ENCODE measurements at places on chromosomes 7 and 10.

- DNase-seq, result no peak
Observed at GRCh38 chr10:129938460-129938859, 25.6 kb downstream of the EBF3 start.

GRCh38 chr10:114623661-114624294, 34.3 kb downstream of the ABLIM1 start:
- no peak for DNase-seq

DNA sequence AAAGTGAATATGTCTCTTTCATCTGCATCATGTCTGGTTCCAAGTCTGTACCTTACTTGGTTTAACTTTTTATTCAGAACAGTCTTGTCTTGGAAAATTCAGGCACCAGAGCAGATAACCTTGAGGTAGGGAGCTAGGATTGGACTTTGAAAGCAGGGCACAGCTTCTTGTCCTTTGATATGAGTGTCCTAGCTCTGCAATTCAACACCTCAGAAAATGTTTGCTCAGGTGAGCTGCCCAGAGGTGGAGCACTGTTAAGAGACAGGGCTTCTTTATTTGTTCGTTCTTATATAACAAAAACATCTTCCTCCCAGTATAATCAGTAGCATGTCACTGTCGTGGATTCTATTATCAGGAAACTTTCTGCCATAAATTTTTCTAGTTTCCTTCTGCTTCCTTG, 118.3 kb downstream of the LRRC4 start:
- DNase-seq, result no peak

GRCh38 chr7:29988424-29989256, 961 bp downstream of the SCRN1 start:
- peak; percentile 37 for DNase-seq

GRCh38 chr10:103818765-103819374, 36.5 kb downstream of the SH3PXD2A start:
- no peak for DNase-seq

DNA sequence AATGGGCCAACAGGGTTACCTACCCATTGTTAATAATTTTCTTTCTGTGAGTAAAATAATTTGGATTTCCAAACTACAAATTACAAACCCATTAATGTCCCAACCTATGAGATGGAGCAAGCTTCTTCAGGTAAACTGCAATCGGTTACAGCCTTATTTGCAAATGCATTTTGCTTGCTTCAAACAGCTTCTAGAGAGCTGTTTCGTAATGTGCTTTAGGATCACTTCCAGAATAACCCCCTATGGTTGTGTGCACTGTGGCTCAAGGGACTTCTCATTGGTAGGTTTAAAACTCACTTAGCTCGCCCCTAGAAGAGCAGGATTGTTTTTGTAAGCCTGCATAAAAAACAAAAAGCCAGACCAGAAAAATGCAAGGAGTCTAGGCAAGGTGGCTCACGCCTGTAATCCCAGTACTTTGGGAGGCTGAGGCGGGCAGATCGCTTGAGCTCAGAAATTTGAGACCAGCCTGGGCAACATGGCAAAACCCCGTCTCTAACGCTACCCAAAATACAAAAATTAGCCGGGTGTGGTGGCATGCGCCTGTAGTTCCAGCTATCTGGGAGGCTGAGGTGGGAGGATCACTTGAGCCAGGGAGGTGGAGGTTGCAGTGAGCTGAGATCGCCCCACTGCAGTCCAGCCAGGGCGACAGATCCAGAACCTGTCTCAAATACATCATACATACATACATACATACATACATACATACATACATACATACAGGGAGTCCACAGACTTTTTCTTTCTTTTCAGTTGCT, 3.3 kb upstream of the MAP3K8 start:
- DNase-seq, result no peak

DNA sequence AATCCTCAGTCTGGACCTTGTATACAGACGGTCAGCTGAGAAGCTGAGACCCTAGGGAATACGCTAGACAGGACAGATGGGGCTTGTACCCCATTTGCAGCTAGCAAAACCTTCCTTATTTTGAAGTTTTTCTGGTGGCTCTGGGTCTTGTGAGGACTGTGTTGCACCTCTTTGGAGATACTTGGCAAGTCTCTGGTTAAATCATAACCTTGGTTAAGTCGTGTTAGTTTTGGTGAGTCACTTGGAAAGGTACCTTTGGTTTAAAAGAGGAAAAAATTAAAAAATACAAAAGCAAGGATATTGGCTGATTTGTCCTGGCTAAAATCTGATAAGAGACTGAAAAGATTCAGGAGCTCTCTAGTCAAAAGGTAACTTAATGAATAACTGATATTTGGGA, 140.6 kb downstream of the COBL start:
- DNase-seq, result no peak

GRCh38 chr7:104814671-104815400, 199.2 kb upstream of the KMT2E start:
- no peak for DNase-seq

DNA sequence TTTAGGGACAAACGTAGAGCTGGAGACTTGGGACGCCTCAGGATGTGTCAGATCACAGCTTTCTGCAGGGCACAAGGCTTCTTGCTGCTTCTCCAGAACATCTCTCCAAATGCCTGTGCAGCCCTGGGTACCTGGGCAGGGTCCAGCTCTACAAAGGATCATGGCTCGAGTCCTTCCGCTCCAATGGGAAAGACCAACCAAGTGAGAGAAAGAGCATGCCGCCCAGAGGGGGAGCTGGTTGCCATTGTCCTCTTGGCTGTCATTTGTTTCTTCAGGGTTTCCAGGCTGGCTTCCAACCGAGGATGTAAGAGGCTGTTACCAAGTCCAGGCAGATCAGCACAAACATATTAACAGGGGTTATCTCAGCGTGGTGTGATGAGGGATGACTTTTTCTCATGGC, 5.6 kb upstream of the LEP start:
- DNase-seq, result no peak

GRCh38 chr10:124505279-124505678, 43.7 kb downstream of the LHPP start:
- no peak for DNase-seq

DNA sequence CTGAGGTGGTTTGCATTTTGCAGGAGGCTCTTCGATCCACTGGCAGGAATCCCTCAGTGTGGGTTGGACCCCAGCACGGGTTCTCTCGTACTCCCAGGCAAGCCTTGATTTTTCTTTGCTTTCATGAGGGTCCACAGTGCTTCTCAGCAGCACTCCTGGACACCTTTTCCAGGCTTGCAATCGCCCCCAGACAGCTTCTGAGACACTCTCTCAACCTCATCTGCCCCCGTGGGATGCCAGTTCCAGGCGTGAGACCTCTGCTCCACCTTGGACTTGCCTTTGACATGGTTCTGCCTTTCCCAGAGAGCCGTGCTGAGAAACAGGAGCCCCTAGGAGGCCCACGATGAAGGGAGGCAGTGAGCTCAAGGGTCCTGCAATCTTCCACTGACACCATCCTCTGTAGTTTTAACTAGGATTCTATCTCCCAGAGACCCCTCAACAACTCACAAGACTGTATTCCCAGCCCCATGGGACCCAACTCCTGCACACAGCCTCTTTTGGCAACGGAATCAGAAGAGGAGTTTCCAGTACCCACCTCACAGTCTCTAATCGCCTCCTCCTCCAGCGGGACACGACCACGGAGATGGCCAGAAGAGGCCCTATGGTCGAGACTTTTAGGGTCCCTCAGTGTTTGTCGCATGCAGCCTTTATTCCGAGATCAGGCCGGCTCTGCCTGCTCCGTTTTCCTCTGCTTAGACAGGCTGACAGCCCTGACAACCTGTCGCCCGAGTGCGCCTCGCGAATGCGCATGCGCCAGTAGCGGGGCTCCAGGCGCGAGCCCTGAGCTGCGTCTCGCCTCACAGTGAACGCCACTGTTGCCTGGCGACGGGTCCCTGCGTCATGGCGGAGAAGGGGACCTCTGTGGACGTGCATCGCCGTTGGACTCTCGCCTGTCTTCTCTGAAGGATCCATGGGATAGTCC, 26.0 kb upstream of the ZNF273 start:
- peak; percentile 68 for DNase-seq

GRCh38 chr7:44537442-44537841, 3.7 kb downstream of the NPC1L1 start:
- DNase-seq, result no peak

GRCh38 chr7:137668404-137668803, 178.4 kb downstream of the DGKI start:
- no peak for DNase-seq

- DNase-seq, result no peak
Observed at GRCh38 chr7:100975371-100975821, 6.0 kb downstream of the MUC12 start.

DNA sequence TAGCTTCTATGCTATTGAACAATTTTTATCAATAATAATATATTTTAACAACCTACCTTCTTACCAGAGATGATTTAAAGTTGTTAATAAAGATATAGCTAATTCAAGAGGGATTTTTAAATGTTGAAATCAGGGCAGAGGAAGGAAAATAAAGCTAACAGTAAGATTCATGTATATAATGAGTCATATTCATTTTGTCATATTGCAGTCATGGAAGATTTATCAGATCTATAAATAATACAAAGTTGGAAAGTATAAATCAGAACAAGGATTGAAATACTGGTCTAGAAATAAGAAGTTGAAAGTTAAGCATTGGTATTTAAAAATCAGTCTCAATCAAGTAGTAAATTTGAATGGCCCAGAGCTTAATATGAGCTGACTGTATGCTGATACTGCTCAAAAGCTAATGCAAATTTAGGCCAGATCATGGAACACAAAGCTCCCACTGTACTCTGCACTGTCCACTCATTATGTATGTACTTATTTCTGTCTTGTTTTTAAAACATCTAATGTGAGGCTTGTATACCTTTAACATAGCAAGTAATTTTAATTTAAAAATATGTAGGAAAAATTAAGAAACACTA, 196.9 kb downstream of the ZEB1 start:
- no peak for DNase-seq

DNA sequence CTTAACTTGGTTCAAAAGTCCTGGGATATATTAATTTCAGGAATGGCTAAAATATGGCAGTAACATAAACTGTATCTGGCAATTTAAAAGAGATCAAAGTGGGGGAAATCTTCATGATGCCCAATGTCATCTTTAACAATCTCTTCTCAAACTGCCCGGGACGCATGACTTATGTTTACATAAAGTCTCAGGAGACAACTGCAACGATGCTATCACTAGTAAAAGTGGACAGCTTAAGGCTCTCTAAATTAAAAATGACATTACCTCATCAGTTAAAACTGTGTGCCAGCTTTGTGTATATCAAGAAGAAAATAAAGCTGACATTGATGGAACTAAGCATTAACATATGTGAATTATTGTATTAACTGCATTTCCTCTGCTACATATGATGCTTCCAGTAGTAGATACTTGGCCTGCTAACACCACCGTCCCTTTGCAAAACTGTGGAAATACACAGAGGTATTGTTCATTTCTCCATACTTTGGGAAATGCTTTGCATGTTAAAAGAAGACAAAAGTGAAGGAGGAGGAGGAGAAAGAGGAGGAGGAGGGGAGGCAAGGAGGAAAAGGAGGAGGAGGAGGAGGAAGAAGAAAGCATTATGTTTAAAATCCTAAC, 62.4 kb downstream of the NRP1 start:
- DNase-seq, result no peak

- DNase-seq, result no peak
Observed at GRCh38 chr10:51920672-51921071, 221.3 kb upstream of the CSTF2T start.

- DNase-seq, result peak; percentile 20
Observed at GRCh38 chr7:6317797-6318438, 45.5 kb upstream of the CYTH3 start.

DNA sequence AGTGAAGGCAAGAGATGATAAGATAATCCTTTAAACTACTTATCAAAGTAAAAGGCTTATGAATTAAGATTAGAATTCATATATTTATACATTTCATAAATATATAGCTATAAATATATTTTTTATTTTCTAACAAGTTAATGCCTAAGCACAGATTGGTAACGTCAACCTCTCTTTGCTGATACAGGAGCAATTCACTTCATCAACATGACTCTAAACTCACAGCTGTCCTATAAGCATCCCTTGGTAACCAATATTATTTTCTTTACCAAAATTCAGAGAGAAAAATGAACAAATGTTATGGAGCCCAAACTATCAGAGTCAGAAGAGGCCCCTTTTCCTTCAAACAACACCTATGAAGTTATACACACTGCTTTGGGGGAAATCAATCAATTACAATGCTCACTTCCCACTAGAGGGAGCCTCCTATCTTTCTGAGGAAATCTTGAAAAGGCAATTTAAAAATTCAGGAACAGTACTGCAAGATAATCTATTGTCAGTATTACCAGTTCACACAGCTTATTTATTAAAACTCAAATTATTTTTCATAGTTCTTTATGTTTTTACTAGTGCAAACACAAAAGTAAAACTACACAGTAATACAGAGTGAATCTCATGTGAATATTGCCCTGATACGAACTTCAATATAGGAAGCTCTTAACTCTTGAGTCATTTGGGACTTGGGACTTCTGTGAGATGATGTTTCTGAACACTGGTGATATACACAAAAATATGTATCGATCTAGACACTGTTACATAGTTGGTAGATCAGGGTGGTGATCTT, 51.0 kb upstream of the NOBOX start:
- DNase-seq, result no peak

GRCh38 chr7:143362131-143363015, at the start of gene FAM131B:
TSS of gene FAM131B (minus strand) at chr7:143362713. CDS start at chr7:143362603, 110 bp downstream.
- DNase-seq, result peak; percentile 46

GRCh38 chr10:113423981-113424721, 128.7 kb upstream of the HABP2 start:
- DNase-seq, result no peak

- DNase-seq, result no peak
Observed at GRCh38 chr7:103541947-103542346, 95.9 kb upstream of the SLC26A5 start.

DNA sequence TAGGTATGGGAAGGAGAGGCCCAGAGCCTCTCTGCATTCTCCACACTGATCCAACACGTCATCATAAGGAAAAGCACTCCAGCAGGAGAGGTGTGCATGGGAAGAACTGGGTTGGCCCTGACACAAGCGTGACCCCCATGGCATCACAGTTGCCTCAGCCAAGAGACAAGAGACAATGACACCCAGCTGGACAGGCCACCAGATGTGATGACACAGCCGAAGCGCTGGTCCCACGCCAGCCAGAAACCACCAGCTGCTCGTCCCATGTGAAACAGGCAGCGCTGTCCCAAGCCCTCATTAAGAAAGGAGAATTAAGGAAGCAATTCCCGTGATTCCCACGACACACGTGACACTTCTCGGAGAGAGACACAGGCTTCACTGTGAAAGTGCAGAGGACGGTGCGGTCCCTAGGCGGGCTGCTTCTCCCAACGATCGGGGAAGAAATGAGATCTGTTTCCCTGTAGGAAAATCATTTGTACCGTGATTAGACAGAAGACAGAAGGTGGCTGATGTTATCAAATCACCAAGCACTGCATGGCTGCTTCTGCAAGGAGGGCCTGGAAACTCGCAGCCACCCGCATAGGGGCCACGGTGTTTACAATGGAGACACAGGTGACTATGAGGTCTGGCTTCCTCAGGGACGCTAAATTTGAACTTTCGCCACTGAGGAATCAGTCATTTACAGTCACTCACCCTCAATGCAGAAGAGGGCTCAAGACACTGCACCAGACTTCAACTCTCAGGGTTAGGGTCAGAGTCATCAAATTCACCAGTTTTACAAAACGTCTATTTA, 74.5 kb downstream of the DIP2C start:
- DNase-seq, result no peak
